ENCODE measurements at places on chromosomes 7 and 10. TPM values are rescaled to one million over a fixed set of nuclear protein-coding genes. Genes with fewer than 3 reads are reported as not detected.

The WAPL gene
- 47.9 TPM for total RNA-seq

The ASAH2B gene
- 7.7 TPM for total RNA-seq

The C7orf57 gene
- total RNA-seq: 0.39 TPM

The STRA8 gene
- total RNA-seq: not detected

The PRPS1L1 gene
- not detected for total RNA-seq

The COPG2 gene
- 63.9 TPM for total RNA-seq

The TMEM213 gene
- not detected for total RNA-seq

The CHST15 gene
- 4.7 TPM for total RNA-seq

The RELN gene
- under 0.01 TPM for total RNA-seq

The BICC1 gene
- total RNA-seq: not detected

The FAM25C gene
- total RNA-seq: 20.6 TPM

The PRSS1 gene
- total RNA-seq: not detected

The TCERG1L gene
- total RNA-seq: 1.2 TPM

The LIPK gene
- not detected for total RNA-seq

The ASNS gene
- total RNA-seq: 12.6 TPM

The AKR1D1 gene
- total RNA-seq: not detected

The UPK3B gene
- 47.5 TPM for total RNA-seq

The RSPH10B2 gene
- not detected for total RNA-seq

The KCNH2 gene
- under 0.01 TPM for total RNA-seq

The BTBD16 gene
- total RNA-seq: not detected

The ZFYVE27 gene
- total RNA-seq: 19.2 TPM

The VIPR2 gene
- not detected for total RNA-seq

The CH25H gene
- total RNA-seq: not detected

The FAM237B gene
- total RNA-seq: not detected

The RAPGEF5 gene
- 1.1 TPM for total RNA-seq

The PLEKHS1 gene
- total RNA-seq: not detected

The GPR85 gene
- total RNA-seq: 26.0 TPM

The IGF2BP3 gene
- total RNA-seq: 93.9 TPM

The RARRES2 gene
- 0.79 TPM for total RNA-seq

The MUC12 gene
- total RNA-seq: 0.98 TPM

The C10orf105 gene
- total RNA-seq: not detected

The PLCE1 gene
- under 0.01 TPM for total RNA-seq

The PODXL gene
- total RNA-seq: 6.6 TPM

The OGDHL gene
- total RNA-seq: 0.39 TPM

The VCL gene
- 68.3 TPM for total RNA-seq

The POLR2J2 gene
- total RNA-seq: 2.8 TPM

The CISD1 gene
- 6.4 TPM for total RNA-seq

The ANKRD2 gene
- total RNA-seq: 5.4 TPM

The IFIT1 gene
- 1.5 TPM for total RNA-seq

The LIPJ gene
- total RNA-seq: not detected

The EN2 gene
- total RNA-seq: not detected

The CADPS2 gene
- total RNA-seq: 70.1 TPM

The GRM8 gene
- total RNA-seq: 0.43 TPM

The SAP25 gene
- total RNA-seq: 0.79 TPM

The HOGA1 gene
- total RNA-seq: 0.98 TPM

The MBLAC1 gene
- total RNA-seq: 0.87 TPM

The GSTO2 gene
- 20.5 TPM for total RNA-seq

Data from placental epithelial cell (primary cell).